Small intestine (tissue), 16 donors: ENCODE measurements at places on chromosomes 5 and 9. TPM values are rescaled to one million over a fixed set of nuclear protein-coding genes. Genes with fewer than 3 reads are reported as not detected.

The HMMR gene
- polyA plus RNA-seq = 1.1 TPM

DNA sequence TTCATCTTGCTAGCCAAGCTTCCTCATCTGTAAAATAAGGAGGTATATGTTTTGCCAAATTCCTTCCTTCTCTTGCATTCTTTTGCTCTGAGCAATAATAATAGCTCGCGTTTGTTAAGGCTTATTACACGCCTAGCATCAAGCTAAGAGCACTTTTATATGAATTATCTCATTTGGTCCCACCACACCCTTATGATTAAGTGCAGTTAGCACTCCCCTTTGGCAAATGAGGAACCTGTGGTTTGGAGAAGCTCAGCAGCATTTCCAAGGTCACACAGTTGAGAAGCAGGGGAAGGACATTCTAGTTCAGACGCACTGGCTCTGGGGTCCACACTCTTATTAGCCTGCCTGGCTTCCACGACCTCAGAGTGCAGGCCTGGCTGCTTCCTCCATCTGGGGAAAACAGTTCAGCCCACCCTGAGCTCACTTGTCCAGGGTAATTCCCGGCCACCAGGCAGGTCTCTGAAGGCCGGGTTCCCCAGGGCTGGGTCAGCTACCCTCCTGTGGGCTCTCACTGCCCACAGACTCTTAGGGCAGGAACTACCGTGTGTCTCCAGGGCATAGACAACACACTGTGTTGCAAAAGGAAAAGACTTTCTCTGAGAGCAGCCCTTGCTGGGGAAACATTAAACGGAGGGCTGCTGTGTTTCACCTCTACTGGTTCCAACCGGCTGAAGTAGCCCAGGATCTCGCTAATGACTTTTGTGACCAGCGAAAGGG lies 9.9 kb upstream of the FBP1 start:
- no peaks in the 10 kb centered on the region for H3K36me3 ChIP-seq
- no peak overlapping the region for H3K4me3 ChIP-seq
- H3K27ac ChIP-seq = peak overlapping the region; percentile 90
- H3K4me1 ChIP-seq = peaks cover 11% of the 10 kb centered on the region

DNA sequence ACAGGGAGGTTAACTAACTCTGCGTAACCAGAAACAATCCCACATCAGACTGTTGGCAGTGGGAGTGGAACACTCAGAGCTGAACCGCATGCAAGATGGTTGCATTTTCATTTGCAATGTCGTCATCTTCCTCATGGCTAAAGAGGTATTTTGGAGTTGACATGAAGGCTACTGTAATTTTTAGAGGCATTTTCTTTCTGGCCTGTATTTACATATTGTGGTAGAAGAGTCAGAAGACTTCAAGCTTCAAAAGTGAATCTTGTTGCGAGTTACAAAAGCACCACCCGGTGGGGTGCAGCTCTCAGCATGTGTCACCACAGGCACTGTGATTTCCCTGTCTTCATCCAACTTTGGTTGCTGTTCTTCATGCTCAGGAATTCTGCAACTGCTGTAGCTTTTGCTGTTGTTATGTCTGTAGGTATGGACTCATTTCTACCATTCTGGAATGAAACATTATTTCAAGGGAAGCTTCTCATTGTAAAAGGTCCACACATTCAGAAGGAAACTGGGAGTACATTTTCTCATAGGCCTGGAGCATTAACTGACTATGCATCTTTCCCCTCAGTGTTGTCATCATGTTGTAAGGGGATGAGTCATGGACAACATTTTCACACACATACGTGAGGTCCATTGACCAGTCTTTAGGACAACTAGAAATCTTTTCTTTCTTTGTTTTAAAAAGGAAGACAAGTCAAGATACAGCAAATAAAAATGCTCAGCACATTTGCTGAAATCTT lies 35.4 kb upstream of the GDNF start:
- H3K36me3 ChIP-seq = no peaks in the 10 kb centered on the region
- H3K27ac ChIP-seq = no peak overlapping the region
- no peak for DNase-seq
- no peak overlapping the region for H3K4me3 ChIP-seq

- DNase-seq = no peak
- no peaks in the 10 kb centered on the region for H3K36me3 ChIP-seq
- H3K27me3 ChIP-seq = no peaks in the 10 kb centered on the region
- H3K4me3 ChIP-seq = no peak overlapping the region
These were observed 50.2 kb downstream of the PLPP1 start for GRCh38 chr5:55484531-55484930.

DNA sequence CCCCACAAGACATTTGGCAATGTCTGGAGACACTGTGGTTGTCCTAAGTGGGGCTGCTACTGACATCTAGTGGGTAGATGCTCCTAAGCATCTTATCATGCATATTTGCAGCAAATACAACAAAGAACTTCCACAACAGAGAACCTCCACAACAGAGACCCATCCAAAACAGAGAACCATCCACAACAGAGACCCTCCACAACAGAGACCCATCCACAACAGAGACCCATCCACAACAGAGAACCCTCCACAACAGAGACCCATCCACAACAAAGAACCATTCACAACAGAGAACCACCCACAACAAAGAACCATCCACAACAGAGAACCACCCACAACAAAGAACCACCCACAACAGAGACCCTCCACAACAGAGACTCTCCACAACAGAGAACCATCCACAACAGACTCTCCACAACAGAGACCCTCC lies 32.8 kb downstream of the ARPC5L start:
- no peaks in the 10 kb centered on the region for H3K4me1 ChIP-seq
- peaks cover 5% of the 10 kb centered on the region for H3K36me3 ChIP-seq
- no peak overlapping the region for H3K4me3 ChIP-seq
- DNase-seq = peak; percentile 13

DNA sequence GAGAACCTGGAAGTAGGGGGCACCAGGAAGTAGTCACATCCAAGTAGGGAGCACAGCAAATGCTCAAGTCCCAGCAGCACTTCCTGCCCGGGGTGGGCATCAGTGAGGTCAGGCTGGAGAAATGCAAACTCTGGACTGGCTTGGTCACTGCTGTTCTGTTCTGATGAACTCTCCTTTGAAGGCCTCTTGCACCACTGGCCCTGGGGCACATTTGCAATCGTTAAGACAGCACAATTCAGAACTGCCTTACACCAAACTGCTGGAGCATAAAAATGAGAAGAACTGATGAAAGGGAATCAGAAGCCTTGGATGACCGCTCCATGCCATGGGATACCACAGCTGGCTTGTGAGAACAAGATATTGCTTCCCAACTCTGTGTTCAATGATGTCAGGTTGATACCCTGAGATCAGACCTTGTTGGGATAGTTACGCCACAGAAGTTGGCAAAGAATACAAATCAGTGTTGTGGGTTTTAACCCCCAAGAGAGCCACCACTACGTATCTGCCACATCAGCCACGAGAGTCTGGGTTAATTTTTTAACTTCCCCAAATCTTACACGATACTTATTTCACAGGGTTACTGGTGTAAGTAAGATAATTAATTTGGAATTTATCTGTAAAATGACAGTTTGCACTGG lies 42.3 kb upstream of the ZSWIM6 start:
- no peaks in the 10 kb centered on the region for H3K4me1 ChIP-seq
- H3K36me3 ChIP-seq = no peaks in the 10 kb centered on the region
- no peaks in the 10 kb centered on the region for H3K27me3 ChIP-seq
- H3K4me3 ChIP-seq = no peak overlapping the region

- no peak overlapping the region for H3K27ac ChIP-seq
- no peak overlapping the region for H3K4me3 ChIP-seq
- no peaks in the 10 kb centered on the region for H3K36me3 ChIP-seq
- H3K27me3 ChIP-seq = no peaks in the 10 kb centered on the region
- no peaks in the 10 kb centered on the region for H3K4me1 ChIP-seq
- no peak for DNase-seq
These were observed 5.8 kb downstream of the TRAF1 start for GRCh38 chr9:120920806-120921178.

The NAIF1 gene
- polyA plus RNA-seq = 9.2 TPM

The RORB gene
- 0.01 TPM for polyA plus RNA-seq

- no peaks in the 10 kb centered on the region for H3K27me3 ChIP-seq
- no peak for DNase-seq
- H3K4me3 ChIP-seq = no peak overlapping the region
- peaks cover 4% of the 10 kb centered on the region for H3K36me3 ChIP-seq
These were observed 19.7 kb downstream of the LCP2 start for GRCh38 chr5:170277867-170278281.

- H3K27me3 ChIP-seq = no peaks in the 10 kb centered on the region
- H3K4me3 ChIP-seq = no peak overlapping the region
- peaks cover 8% of the 10 kb centered on the region for H3K4me1 ChIP-seq
- H3K27ac ChIP-seq = no peak overlapping the region
- H3K36me3 ChIP-seq = no peaks in the 10 kb centered on the region
These were observed 12.9 kb upstream of the NPR2 start for GRCh38 chr9:35778496-35778895.
